ENCODE measurements at places on chromosomes 7 and 10.

GRCh38 chr7:44093102-44093641, 10.8 kb upstream of the POLM start:
- DNase-seq = no peak

DNA sequence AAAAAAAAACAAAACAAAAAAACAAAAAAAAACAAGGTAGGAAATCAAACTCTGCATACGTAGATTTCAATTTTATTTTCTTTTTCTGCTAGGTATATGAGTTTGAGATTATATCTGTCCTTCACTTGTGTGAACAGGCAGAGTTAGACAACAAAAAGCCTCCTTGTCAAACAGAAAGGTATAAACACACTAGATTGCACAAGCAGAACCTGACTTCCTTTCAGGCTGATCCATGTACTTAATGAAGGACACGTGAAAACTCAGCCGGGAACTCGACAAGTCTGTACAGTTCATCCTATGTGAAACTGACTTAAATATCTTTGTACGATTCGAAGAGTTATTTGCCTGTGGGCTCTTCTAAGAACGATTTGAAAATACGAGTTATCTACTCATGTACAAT, 254.1 kb downstream of the ARL4A start:
- no peak for DNase-seq

- no peak for DNase-seq
Observed at GRCh38 chr7:135862586-135863340, 114.2 kb upstream of the FAM180A start.

GRCh38 chr10:101224060-101224909, 5.0 kb downstream of the LBX1 start:
- no peak for DNase-seq

- DNase-seq = no peak
Observed at GRCh38 chr7:27198138-27198841, 1.6 kb downstream of the HOXA13 start.

DNA sequence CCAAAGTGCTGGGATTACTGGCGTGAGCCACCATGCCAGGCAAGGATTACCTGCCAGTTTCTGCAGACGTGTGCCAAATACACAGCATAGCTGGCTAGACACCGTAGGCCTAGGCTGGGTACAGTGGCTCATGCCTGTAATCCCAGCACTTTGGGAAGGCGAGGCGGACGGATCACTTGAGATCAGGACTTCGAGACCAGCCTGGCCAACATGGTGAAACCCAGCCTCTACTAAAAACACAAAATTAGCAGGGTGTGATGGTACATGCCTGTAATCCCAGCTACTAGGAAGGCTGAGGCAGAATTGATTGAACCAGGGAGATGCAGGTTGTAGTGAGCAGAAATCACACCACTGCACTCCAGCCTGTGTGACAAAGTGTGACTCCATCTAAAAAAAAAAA, 868 bp downstream of the RFC2 start:
- no peak for DNase-seq

- DNase-seq = no peak
Observed at GRCh38 chr7:6691103-6691502, 15.6 kb downstream of the ZNF12 start.

- no peak for DNase-seq
Observed at GRCh38 chr10:73086816-73087215, 9.8 kb downstream of the P4HA1 start.

GRCh38 chr10:92699518-92700381, 10.0 kb downstream of the HHEX start:
- no peak for DNase-seq

DNA sequence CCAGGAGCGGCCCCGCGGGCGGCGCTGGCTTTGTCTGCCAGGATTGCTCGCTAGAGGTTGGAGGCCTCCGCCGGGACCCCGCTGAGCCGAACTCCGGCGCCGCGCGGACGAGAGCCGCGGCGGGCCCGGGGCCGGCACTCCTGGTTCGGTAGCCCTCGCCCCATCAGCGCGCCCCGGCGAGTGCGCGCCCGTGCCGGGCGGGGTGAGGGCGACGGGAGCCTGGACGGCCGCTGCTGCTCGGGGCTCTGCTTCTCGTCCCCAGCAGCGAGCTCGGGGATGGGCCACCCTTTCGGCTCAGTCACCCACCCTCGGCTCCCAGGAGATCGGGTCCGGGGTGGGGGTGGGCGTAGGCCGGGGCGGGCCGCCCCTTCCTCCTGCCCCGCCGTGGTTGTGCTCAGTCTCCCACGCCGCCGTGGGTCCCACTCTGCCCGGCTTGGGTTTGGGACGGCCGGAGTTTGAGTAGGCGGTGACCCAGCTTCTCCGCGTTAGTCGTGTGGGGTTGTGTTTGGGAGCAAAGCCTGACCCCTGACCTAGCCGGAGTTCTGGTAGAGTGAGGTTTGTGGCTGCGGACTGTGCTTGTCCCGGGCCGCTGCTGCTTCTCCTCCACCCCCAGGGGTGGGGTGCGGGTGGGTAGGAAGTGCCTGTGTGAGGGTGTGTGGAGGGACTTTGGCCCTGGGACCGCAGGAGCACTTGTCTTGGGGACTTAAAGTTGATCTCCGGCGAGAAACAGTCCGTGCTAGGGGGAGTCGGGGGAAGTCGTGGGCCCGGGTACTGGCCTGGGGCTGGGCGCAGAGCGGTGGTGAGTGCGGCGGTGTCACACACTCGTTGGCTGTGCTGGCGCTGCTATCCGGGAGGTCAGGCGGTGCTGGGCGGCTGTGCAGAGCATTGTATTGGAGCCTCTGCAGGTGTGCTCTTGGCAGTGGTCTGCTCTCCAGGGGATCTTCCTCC, 677 bp downstream of the TSPAN14 start:
- DNase-seq = no peak
